Cerebellar nuclear complex (tissue), 1 donor: ENCODE measurements at places on chromosomes 7 and 10.

- no peak for DNase-seq
These were observed 36.8 kb upstream of the INPP5F start for GRCh38 chr10:119689016-119689580.

DNA sequence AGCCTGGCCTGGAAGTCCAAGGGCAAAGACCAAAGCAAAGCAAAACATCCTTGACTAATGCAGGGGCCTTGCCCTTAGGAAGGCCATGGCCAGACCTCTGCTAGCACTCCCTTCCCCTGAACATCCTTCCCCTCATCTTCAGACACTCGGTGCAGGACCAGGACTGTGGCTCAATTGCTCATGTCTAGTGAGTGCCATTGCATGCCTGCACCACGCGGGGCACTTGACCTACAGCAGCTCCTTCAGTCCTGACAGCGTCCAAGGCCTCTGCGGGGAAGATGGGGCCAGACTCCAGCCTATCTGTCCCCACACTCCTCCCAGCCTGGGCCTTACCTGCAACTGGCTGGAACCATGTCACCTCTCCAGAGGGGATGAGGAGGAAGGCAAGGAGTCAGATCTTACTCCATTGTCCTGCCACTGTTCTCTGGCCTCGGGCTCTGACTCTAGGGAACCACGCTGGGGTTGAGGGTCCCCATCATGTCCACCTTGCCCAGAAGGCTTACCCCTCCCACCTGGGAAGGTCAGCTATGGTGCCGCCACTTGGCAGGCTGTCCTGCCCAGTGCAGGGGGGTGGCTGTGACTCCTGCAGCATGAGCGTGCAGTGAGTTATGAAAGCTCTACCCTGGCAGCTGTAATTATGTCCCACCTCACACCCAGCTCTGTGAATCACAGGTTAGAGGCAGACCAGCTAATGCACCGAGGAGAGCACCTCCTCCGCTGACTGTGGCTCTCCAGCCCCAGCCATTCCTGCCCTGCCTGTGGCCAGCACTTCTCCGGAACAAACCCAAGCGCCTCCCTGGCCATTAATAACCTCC is 16.1 kb downstream of the DRGX start:
- DNase-seq: no peak

DNA sequence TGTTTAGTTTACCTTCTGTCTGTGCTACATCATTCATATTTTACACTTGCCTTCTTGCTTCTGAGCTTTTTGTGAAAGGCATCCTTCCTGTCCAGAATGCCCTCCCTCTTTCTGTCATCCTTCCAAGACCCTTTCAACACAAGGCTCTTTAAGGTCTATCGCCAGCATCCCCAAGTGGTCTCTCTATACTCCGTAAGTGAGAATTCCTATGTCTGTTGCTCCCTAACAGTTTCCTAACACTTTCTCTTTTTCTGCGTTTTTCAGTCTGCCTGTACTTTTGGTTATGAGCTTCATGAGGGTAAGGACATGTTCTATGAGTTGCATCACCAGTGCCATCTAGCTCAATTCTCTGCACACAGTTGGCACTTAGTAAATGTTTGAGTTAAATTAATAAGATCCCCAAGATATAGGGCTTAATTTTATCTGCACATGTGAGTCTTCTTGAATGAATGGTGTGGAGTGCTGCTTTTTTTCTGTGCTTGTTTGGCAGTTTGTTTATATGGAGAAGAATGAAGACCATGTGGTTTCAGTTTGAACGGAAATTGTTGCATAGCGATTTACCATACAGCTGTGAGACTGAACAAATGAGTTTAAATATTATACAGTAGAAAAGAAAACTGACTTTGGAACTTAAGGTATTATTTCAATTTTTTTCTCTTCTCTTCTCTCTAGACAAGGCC is 29.4 kb downstream of the RABGEF1 start:
- no peak for DNase-seq

GRCh38 chr10:33927347-33927746 is 592.9 kb upstream of the NRP1 start:
- no peak for DNase-seq

GRCh38 chr10:102227050-102227449 is 951 bp downstream of the ELOVL3 start:
- DNase-seq: no peak

GRCh38 chr10:49322371-49323170 is 23.6 kb downstream of the C10orf71 start:
- no peak for DNase-seq

GRCh38 chr7:122206985-122207384 is 62.9 kb upstream of the AASS start:
- DNase-seq: no peak

- no peak for DNase-seq
These were observed 38.9 kb downstream of the ADAP1 start for GRCh38 chr7:915291-916218.

- no peak for DNase-seq
These were observed 34.6 kb downstream of the RHEB start for GRCh38 chr7:151484971-151485707.

GRCh38 chr10:4475827-4476490 is 350.0 kb upstream of the AKR1E2 start:
- no peak for DNase-seq

DNA sequence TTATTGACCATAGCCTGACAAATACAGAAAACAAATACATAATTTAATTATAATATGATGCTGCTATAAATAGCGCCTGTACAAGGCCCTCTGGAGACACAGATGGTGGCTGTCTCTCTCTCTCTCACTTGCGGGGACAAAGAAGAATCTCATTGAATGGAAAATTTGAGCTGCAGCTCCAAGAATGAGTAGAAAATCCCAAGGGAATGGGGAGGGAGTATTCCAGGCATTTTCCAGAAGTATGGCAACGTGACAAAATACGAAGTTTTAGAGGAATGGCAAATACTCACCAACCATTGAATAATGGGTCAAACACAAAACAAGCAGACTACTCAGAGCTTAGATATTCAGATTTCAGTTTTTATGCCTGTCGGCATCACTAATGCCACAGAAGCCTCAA is 179.9 kb downstream of the NRP1 start:
- DNase-seq: no peak
